ENCODE measurements at places on chromosomes 1 and 21.

DNA sequence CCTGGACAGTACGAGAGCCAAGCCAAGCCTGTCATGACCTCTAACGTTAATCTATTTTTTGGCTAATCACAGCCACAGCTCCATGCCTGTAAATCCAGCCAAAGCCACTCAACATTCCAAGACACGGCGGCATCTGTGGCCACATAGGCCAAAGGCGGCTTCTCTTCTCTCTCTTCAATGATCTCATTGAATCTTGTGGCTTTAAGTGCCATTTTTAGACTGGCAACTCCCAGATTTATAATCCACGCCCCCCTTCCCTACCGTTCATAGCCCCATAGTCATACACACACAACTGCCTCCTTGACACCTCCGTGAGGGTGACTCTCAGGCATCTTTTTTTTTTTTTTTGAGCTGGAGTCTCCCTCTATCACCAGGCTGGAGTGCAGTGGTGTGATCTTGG lies 5.7 kb upstream of the SELENON start:
- DNase-seq = no peak

DNA sequence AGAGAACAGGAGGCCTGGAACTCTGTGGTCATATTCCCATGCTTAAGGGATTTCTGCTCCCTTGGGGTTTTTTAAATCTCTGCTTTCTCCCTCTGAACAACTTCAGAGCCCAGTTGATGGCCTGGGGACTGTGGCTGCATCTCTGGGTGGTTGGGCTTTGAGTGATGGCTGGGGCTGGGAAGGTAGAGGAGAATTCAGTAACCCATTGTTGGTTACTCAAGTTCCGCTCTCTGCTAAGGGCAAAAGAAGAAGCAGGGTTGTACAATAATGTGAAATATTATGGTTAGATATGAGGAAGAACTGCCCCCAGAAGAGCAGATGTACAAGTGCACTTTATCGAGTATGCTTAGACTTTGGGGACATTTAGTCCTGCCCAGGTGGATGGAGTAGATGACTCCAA lies 72.1 kb upstream of the CNTN2 start:
- DNase-seq = no peak

- no peak for DNase-seq
Observed at GRCh38 chr1:207239874-207240273, 81.6 kb upstream of the CD55 start.

DNA sequence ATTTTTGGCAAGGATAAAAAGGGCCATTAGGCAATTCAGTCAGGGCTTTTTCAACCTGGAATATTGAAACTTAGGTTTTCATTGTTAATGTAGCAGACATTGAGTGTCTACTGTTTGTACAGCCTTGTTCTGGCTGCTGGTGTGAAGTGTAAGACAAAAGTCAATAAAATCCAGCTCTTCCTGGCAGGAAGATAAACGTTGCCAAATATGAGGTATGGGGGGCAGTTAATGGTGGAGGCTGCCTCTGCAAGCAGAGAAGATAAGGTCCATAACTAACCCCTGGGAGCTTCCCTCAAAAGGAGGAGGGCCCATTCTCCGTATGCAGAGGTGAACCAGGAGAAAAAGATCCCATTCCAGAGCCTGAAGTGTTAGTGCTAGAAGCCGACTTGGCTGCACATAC lies 19.5 kb upstream of the SHE start:
- no peak for DNase-seq

Data from activated CD8-positive, alpha-beta memory T cell treated with anti-CD3 and anti-CD28 coated beads, Interleukin-2, amount 10 ng/mL, durations not matched to agents 7 days and 5 days (primary cell).